ENCODE measurements at places on chromosomes 4 and X.

DNA sequence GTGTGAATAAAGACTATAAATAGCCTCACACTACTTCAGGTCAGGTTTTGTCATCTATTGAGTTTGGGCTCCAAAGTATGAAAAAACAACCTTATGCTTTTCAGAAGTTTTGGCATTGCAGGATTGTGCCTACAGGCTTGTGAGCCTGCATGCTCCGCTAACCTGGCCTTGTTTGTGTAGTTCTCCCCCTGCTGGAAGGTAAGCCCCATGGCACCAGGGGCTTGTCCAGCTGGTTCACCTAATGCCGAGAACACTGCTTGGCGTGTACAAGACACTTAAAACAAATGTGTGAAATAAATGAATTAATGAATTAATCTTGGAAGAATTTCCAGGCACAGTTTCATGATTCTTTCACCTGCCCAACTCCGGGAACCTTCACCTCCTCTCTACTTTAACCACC, 1.8 kb upstream of the HSD17B10 start:
- peak; percentile 89 for DNase-seq

DNA sequence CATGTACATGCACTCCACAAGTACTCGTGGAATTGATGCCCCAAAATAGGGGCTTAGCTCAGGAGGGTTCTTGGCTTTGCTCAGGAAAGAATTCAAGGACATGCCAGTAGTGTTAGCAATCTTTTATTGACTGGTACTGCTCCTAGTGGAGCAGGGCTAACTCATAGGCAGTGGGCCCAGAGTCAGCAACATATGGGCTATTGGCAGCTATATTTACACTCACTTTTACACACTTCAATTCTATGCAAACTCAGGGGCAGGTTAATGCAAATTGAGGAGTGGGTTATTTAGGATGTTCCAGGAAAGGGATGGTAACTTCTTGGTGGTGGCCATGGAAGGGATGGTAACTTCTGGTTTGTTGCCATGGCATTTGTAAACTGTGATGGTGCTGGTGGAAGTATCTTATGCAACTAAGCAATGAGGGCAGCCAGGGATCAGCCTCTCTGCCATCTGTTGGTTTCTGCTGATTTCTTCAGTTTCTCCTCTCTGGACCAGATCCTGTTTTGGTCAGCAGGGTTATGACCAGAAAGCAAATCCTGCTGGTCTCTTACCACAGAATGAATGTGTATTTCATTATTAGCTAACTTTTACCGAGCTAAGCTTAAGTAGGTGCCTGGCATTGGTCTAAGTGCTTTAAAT, 69.2 kb upstream of the FAT1 start:
- DNase-seq, result no peak

DNA sequence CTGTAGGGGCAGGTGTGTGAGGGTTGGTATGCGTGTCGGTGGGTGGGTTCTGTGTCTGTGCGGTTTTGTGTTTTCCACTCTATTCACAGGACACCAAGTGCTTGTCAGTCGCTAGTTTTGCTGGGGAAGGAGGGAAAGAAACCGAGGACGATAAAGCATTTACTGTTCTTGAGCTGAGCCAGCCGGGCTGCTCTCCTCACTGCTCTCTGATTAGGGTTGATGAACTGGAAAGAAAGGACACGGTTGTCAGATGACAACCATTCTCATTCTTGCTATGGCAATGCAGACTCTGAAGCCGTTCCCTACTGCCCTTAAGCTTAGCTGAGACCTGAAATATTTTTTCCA, 832 bp downstream of the EGFL6 start:
- DNase-seq, result no peak

DNA sequence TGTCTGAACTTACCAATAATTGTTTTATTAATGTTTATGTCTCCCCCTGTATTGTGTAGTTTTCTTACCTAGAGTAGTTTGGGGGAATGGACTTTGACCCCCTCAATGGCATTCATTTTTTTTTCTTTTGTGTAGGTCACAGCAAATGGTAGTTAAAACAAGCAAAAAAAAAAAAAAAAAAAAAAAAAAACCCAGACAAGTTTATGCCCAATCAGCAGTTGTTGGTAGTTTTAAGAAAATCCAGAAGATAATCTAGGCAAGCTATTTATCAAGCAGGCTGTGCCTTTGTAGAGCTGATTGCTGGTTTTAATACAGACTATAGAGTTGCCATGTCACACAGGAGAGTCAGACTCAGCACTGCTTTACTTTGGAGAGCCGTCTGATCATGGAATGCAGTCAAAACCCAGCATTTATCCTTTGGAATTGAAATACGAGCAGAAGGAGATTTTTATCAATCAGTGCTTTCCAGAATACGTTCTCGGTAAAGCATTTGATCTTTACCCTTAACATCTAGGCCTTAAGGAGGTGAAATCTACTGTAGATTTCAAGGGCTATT, 16.6 kb downstream of the DCUN1D4 start:
- DNase-seq, result no peak

DNA sequence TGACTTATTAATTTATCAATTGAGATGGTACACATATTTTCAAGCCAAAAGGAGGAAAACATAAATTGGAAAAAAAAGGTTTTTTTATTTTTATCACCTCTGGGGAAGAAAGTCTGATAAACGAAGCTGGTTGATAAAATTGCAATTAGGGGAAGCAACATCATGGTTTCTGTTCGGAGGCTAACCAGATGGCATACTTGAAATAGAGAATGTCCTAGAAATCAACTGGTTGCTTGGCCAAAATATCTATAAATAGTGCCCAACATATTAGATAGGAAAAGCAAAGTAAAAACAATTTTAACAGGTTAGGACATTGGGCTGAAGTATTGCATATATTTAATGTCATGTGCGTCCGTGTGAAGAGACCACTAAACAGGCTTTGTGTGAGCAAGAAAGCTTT, 14.3 kb downstream of the KLKB1 start:
- no peak for DNase-seq

DNA sequence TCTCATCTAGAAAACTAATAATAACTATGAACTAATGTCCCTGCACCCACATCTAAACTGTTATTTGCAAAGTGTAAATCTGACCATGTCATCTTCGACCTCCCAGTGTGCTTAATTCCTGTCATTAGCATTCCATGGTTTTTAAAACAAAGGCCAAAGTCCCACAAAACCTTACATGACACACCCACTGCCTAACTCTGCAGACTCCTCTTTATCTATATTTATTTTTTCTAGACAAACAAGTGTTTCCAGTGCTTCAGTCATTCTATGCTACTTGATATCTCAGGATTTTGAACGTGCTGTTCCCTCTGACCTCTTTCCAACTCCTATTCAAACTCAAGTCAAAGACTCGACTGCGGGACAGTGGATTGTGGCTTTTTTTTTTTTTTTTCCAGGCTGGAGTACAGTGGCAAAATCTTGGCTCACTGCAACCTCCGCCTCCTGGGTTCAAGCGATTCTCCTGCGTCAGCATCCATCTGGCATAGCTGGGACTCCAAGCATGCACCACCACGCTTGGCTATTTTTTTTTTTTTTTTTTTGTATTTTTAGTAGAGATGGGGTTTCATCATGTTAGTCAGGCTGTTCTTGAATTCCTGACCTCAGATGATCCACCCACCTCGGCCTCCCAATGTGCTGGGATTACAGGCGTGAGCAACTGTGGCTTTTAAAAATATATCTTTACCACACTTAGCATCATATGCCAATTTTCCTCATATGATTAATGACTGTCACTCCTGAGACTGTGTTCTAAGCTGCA, 1511.0 kb downstream of the ARAP2 start:
- DNase-seq, result no peak

GRCh38 chr4:5365071-5366008, 314.1 kb downstream of the STK32B start:
- no peak for DNase-seq

DNA sequence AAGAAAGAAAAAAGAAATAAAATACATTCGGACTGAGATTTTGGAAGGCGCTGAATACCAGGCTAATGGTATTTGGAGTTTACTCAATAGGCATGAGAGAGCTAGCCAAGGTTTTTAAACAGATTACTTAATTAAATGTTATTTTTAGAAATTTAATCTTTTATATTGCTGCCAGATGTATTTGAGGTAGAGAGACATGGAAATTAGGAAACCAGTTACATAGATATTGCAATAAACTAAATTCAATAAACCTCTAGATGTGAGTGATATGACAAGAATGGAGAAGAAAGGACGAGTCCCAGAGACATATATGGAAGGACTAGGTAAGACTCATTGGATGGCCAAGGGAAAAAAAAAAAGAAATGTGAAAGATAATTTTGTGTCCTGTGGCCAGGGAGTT, 38.5 kb upstream of the IL13RA1 start:
- no peak for DNase-seq

DNA sequence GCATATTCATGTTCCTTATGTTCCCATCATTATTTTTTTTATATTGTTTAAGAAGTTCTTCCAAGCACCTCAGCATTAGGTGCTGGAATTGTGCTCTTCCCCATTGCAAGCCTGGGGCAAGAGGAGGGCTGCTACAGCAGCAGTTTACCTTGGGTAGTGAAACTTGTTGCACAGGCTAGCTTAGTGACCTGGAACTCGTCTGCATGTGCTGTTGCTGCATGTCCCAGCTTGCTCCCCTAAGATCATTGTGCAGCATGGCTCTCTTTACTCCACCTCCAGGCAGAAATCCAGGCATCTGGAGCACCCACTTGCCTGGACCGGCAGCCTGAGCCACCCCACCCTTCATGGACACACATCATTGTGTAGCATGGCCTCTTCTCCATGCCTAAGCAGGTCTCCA, 776.0 kb downstream of the GLUD2 start:
- DNase-seq, result no peak

DNA sequence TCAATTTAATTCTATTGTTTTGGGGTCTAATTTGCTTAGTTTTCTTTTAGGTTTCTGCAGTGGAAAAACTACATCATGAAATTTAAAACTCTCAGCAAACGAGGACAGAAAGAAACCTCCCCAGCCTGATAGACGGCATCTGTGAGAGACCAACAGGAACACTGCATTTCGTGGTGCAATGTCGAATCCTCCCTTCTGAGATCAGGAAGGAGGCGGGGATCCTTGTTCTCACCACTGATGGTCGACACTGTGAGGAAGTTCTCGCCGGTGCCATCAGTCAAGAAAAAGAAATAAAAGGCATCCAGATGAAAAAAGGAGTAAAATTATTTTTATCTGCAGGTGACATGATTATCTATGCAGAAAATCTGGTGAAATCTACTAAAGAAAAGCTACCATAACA, 16.5 kb downstream of the GAK start:
- no peak for DNase-seq

DNA sequence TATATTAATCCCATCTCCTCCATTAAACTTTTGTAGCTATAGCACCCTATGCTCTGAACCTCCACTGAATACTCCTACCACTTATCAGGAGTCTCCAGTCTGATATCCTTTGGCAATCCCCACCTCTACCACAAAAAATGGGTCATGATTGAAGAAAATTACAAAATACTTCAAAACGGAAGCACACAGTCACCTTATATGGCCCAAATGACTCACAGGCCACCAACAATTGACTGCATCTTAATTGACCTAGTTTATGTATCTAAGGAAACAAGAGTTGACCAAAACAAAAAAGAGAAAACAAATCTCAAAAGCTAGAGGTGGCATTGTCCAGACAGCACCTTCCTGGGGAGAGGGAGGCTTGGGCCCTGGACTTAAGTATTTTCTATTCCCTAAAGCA, 120.0 kb upstream of the DIAPH2 start:
- DNase-seq, result peak; percentile 2

- DNase-seq, result no peak
Observed at GRCh38 chr4:165472943-165473676, 94.3 kb downstream of the CPE start.

GRCh38 chr4:32909736-32910135, 2189.6 kb downstream of the PCDH7 start:
- DNase-seq, result no peak

- DNase-seq, result peak; percentile 23
Observed at GRCh38 chrX:52082578-52082977, 13.6 kb upstream of the MAGED4B start.

GRCh38 chr4:94455081-94455480, 3.3 kb downstream of the PDLIM5 start:
- no peak for DNase-seq

GRCh38 chr4:136927172-136927571, 605.1 kb downstream of the PCDH18 start:
- no peak for DNase-seq

DNA sequence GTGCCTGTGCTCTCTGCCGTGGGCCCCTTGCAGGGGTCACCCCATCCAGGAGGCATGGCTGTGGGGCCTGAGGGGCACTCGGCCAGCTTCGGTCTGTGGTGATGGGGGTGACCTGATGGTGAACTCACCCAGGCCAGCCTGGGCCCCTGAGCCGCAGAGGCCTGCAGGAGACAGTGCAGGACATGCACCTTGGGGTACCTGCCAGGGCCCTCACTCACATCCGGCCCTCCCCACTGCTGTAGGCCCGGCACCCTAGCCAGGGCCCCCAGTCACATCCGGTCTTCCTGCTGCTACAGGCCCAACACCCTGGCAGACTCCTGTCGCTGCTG, 7.3 kb downstream of the CFAP99 start:
- DNase-seq, result no peak

DNA sequence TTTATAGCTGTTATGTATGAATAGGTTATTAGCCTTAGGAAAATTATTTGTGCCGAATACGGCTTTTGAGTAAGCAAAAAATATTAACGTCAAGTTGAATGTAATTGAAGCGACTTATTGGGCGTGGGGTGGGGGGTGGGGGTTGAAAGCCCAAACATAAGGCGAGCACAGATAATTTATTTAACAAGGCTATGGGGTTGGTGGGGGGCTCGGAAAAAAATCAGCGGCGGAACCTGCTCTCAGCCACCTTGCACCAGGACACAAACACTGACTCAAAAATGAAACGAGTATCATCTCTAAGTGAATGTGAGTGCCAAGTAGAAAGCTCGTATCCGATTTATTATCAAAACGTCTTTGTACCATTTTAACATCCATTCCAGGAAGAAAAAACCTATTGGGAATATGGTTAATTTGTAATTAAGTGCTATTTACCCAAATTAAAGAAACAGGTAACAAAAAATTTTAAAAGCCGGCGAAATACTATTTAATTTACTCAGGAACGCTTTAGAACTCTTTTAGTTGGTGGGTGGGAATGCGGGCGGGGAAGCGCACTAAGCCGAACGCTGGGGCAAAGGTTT, 902 bp upstream of the LARP1B start:
- DNase-seq, result no peak

GRCh38 chr4:39472396-39472795, 13.5 kb downstream of the LIAS start:
- DNase-seq, result no peak

DNA sequence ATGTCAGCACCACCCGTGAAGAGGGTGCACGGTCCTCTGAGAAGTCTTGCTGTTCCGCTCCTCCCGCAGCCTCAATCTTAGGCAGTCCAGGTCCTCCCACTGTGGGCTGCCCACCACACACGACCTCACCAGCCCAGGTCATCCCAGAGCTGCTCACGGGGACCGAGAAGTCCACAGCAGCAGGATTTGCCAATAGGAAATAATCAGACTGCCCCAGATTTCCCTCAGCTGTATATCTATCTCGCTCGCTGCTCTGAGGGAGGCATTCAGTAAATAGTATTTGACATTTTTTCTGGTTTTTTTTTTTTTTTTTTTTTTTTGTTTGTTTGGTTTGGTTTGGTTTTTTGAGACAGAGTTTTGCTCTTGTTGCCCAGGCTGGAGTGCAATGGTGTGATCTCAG, 83.8 kb downstream of the STOX2 start:
- DNase-seq, result no peak

All from activated CD4-positive, alpha-beta T cell treated with anti-CD3 and anti-CD28 coated beads, Interleukin-10, Interleukin-2, amounts not matched to agents 100 ng/mL and 50 ng/mL, durations not matched to agents 16 hours and 8 hours (primary cell).